ENCODE measurements at places on chromosomes 4 and X.
A peak's percentile ranks its signal among the peaks of the same experiment; 100 is the strongest.

GRCh38 chr4:60683973-60684372 is 516.2 kb upstream of the ADGRL3 start:
- DNase-seq = peak; percentile 72

- DNase-seq = no peak
Observed at GRCh38 chr4:170716868-170717267, 627.1 kb upstream of the AADAT start.

- no peak for DNase-seq
Observed at GRCh38 chr4:146142768-146143167, 32.8 kb upstream of the LSM6 start.

DNA sequence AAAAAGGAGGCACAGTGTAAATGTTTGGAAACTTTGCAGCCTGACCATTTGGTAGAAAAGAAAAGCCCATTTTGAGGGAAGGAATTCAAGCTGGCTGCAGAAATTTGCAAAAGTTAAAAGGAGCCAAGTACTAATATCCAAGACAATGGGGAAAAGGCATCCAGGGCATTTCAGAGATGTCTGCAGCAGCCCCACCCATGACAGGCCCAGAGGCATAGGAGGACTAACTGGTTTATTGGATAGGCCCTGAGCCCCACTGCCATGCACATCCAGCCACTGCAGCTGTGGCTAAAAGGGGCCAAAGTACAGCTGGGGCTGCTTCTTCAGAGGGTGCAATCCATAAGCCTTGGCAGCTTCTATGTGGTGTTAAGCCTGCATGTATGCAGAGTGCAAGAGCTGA is 104.9 kb downstream of the HS3ST1 start:
- DNase-seq = no peak

GRCh38 chr4:163558539-163559044 is 64.1 kb downstream of the TMA16 start:
- DNase-seq = no peak

GRCh38 chrX:4642114-4642513 is 928.7 kb upstream of the PRKX start:
- no peak for DNase-seq

DNA sequence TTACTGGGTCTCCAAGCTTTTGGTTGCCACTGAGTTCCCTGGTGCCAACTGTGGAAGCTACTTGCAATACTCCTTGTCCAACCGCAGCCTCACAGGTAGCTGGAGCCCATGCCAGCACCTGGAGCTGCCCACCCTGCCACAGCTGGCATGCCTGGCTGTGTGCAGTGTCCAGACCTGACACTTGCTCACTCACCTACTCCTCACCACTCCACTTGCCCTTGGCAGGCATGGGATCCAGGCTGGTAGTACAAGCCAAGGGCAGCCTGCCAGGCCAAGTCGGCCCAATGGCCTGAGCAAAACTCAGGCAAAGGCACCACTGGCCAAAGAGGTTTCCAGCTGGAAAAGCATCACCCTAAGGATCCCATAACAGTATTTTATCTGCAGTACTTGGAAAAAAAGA is 246.3 kb downstream of the PDGFC start:
- no peak for DNase-seq

- DNase-seq = no peak
Observed at GRCh38 chr4:139304920-139305319, 2.6 kb upstream of the NDUFC1 start.

- no peak for DNase-seq
Observed at GRCh38 chr4:171348090-171348489, 465.1 kb upstream of the GALNTL6 start.

DNA sequence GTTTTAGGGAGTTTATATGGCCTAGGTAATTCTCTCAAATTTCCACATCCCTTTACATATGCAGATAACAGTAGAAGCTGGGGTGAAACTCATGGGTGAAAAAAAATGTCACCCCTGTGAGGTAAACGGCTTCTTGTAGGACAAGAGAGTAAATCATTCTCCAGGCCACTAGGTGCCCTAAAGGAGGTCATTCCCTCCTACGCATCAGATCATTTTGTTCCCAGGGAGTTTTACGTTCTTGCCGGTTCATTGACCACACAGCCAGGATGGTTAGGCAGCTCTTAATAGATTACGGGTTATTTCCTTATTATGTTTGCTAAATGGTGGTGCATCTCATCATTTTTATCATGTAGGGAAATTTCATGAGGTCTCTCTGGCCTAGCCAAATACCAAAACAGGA is 225.8 kb upstream of the NOCT start:
- no peak for DNase-seq

GRCh38 chrX:39690541-39691415 is 407.0 kb downstream of the BCOR start:
- DNase-seq = no peak

GRCh38 chr4:24405341-24405740 is 179.0 kb downstream of the DHX15 start:
- no peak for DNase-seq

DNA sequence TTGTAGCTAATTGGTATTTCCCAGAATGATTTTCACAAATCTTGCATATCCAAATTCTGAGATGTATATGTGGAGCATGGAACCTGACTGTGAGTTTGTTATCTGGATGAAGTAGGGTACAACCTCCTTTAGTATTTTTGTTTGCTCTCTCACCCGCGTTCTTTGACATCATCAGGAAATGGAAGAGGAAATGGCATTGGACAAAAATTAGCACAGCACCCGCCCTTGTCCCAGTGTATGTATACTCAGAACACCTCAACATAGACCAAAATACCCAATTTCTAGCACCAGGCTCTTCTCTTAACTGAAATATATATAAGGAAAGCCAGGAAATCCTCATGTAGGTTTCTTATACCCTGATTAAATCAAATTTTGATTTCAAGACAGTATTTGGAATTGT is 6.9 kb upstream of the PGRMC2 start:
- no peak for DNase-seq

GRCh38 chrX:33989936-33990335 is 142.2 kb downstream of the FAM47A start:
- DNase-seq = no peak

All from GM03348 (cell line).